Activated T-cell treated with anti-CD3 and anti-CD28 coated beads, Interleukin-2, amount 50 U/mL, for 48 hours (primary cell): ENCODE measurements at places on chromosomes 16 and 17.

GRCh38 chr17:41483991-41484826, 3.3 kb upstream of the KRT35 start:
- no peak for DNase-seq

DNA sequence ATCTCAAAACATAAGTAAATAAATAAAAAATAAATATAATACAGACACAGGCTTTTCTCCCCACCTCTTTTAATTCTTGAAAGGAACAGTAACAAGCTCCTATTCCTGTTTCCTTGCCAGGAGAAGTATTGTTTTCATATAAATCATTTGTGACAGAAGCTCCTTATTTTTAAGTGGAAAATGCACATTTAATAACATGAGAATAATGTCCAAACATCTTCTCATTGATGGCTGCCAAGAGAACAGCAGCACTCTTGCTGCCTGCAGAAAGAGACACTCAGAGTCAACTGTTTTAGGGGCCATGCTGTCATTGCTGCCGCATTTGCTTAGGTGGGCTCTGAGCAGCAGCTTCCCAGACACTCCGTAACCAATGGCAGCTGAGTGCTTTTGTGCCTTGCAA, 580.1 kb downstream of the WWOX start:
- DNase-seq = no peak

GRCh38 chr16:66091471-66091891, 275.0 kb upstream of the CDH5 start:
- DNase-seq = no peak

GRCh38 chr16:81505011-81505661, 60.5 kb downstream of the CMIP start:
- no peak for DNase-seq

DNA sequence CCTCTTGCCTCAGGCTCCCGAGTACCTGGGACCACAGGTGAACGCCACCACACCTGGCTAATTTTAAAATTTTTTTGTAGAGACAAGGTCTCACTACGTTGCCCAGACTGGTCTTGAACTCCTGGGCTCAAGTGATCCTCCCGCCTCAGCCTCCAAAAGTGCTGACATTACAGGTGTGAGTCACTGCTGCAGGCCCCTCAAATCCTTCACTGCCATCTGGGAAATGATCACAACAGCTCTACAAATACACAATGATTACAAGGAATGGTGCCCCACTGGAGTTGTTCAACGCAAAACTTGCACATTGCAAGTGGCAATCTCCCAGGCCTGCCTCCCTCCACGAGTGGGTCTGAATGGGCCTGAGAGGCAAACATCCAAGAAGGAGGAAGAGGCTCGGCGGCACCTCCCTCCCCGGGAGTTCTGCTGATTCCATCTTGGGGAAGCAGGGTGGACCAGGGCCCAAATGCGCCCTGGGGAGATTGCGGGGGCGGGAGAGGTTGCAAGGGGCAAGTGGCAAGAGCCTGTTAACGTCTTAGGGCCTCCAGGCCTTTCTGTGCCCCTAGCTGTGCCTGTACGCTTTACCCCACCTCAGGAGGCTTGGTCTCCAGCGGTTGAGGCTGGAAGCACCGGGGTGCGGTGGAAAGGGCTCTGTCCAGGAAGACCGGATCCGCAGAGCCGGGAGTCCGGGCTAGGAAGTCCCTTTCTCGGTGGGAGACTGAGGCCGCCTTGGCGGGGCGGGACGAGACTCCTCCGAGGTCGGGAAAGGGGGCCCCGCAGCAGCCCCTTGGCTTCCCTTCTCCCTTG, 656 bp upstream of the IGFBP4 start:
- DNase-seq = peak; percentile 30

DNA sequence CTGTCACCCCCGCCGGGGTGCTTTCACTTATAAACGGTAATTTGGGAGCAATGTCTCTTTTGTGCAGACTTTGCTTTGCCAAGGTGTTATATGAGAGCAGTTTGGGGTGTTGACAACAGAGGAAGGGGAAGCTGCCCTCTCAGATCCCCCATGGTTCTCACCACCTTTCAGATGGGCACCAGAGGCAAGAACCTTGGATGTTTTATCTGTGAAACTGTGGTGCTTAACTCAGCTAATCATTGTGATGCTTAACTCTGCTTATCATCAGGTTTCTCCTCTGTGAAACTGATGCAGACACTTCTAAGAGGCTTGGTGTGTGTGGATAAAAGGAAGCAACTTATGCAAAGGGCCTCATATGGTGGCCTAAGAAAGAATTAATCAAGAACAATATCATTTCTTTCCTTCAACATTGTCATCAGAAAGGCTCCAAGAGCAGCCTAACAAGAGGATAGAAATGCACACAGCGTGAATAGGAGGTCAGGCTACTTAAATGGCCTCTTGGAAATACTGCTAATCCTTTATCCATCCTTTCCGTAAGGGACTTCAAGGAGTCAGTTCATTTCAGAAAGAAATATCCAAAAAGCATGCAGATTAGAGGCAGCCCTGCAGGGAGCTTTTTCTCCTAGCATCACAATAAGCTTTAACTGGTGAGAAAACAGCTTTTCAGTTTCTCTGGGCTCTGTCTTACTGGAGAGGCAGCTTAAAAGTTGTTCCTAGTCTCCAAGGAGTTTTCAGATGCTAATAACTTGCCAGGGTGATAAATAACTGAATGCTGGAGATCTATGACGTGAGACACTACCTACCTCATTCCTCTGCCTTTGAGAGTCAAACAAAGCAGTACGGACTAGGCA, 55.1 kb upstream of the CLEC3A start:
- no peak for DNase-seq
